Aortic smooth muscle cell (primary cell): ENCODE measurements at places on chromosomes 7 and 10. TPM values are rescaled to one million over a fixed set of nuclear protein-coding genes. Genes with fewer than 3 reads are reported as not detected.

SAMD9 gene
- total RNA-seq = 25.6 and 26.8 TPM in 2 replicates

DNAJB6 gene
- 83.3 and 84.7 TPM in 2 replicates for total RNA-seq

CD36 gene
- total RNA-seq = under 0.01 and 0.13 TPM in 2 replicates

CADPS2 gene
- total RNA-seq = 21.7 TPM in 2 replicates

SPDYE16 gene
- total RNA-seq = 0.06 and 0.13 TPM in 2 replicates

CHAT gene
- 0.06 TPM in 1 of 2 replicates, not detected in the other for total RNA-seq

VAX1 gene
- not detected in 2 replicates for total RNA-seq

RHOBTB1 gene
- 9.4 and 13.8 TPM in 2 replicates for total RNA-seq

COL13A1 gene
- total RNA-seq = 6.0 and 14.8 TPM in 2 replicates
